HuH-7.5 (cell line): ENCODE measurements at places on chromosomes 2 and 18.

DNA sequence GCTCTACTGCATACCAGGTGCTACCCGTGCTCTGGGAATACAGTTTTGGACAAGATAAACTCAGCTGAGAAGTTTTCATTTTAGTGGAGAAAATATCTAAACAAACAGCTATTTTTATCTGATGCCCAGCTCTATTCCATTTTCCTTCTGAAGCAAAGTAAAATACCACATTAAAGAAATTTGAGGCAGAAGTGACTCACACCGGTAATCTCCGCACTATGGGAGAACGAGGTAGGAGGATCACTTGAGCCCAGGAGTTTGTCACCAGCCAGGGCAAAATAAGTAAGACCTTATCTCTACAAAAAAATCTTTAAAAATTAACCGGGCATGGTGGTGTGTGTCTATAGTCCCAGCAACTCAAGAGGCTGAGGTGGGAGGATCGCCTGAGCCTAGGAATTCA is 416.2 kb upstream of the LYPD1 start:
- no peak for DNase-seq

- no peak for DNase-seq
Observed at GRCh38 chr2:236512267-236512666, 57.4 kb upstream of the ACKR3 start.

DNA sequence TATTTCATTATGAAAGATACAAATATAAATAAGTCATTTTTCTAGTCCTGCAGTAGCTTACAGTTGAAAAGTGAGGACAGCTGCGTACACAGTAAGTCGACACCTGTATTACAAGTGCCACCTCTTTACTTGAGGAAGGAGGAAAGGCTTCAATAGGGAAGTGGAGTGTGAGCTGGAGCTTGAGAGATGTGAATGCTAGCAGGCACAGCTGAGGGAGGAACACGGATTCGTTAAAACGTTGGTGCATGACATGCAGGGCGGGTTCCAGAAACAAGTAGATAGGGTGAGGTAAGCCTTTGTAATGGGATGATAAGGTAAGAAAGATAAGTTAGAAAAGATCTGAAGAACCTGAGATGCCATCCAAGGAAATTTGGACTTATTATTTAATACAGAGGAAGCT is 98.1 kb upstream of the CSRNP3 start:
- DNase-seq = no peak

GRCh38 chr2:18924386-18924785 is 335.0 kb upstream of the NT5C1B start:
- DNase-seq = no peak

DNA sequence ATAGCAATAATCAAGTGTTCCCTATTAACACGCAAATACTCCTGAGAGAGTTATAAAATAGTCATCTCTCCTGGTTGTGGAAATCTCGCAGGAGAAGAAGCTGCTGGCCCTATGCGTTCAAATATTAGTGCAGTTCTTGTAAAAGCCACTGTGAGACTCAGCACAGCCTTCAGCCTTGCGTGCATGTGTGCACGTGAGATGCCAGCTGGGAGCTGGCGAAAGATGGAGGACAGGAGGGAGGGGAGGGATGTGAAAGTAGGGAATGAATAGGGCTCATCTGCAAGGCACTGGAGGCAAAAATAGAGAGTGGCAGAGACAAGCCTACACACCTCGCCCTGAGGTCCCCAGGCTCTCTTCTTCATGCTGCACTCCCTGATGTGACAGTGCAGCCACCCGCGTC is 126.5 kb downstream of the INO80D start:
- DNase-seq = no peak

- no peak for DNase-seq
Observed at GRCh38 chr2:72988726-72989273, 71.5 kb downstream of the EMX1 start.

DNA sequence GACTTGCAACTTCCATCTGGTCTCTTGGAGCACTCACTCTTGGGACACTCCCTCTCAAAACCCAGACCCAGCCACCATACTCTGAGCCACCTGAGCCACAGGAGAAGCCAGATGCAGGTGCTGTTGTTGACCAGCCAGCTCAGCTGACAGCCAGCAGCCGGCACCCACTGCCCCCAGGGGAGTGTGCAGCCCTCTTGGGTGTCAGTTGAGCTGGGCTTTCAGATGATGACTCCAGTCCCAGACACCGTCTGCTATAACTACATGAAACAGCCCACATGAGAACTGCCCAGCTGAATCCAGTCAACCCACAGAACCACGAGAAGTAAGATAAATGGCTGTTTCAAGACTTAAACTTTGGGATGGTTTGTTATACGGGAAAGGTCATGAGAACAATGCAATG is 10.7 kb upstream of the IGFBP2 start:
- no peak for DNase-seq

GRCh38 chr2:133773854-133774653 is 205.8 kb upstream of the NCKAP5 start:
- DNase-seq = no peak

GRCh38 chr2:73987109-73987947 is 2.6 kb downstream of the TET3 start:
- no peak for DNase-seq

DNA sequence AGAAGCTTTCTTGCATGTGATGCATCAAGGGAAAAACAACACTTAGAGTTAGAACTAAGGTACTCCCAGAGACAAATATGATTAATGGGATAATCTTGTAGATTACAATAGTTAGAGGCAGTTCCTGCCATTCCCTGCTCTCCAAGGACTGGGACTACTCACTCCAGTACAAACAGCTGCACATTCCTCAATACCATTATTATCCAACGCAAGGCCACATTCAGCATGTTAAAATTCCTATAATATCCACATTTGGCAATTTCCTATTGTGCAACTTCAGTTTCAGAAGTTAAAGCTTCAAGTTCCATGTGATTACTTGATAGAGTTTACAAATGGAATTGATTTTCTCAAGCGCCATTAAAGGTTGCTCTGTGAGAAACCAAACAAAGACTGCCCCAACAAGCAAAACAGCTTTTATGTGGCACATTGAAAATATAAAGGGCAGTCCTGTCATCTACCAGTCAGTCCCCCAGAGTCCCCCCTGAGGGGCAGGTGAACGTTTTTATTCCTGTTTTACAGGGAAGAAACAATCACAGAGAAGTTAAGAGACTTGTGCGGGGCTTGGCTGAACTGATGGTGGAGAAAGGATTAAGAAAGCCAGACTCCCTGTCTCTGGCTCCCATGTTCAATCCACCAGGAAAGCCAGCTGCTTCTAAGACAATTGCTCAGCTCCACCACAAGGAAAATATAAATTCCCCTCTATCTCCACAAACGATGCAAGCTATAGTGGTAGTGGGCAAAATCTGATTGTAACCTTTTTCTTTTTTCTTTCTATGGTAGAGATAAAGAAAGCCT is 72.6 kb downstream of the TXNL1 start:
- peak; percentile 17 for DNase-seq

DNA sequence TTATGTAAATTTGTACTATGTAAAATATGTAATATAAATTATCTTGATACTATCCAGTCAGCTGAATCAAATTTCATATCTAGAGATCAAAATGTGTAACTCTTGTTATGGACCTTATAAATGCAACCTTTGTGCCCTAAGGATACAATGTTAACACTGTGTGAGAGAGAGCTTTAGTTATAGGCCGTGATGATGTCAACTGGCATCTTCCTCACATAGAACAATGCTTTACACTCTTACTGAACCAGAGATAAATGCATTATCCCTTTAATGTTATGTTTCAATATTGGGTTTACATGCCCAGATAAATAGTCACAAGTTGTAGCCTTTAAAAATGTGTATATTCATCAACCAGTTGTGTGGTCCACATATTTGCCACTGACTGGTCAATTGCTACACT is 115.1 kb downstream of the KCNJ3 start:
- no peak for DNase-seq

GRCh38 chr2:112110966-112111365 is 27.2 kb upstream of the FBLN7 start:
- no peak for DNase-seq

- no peak for DNase-seq
Observed at GRCh38 chr2:201233812-201234662, 26.3 kb upstream of the CASP8 start.

DNA sequence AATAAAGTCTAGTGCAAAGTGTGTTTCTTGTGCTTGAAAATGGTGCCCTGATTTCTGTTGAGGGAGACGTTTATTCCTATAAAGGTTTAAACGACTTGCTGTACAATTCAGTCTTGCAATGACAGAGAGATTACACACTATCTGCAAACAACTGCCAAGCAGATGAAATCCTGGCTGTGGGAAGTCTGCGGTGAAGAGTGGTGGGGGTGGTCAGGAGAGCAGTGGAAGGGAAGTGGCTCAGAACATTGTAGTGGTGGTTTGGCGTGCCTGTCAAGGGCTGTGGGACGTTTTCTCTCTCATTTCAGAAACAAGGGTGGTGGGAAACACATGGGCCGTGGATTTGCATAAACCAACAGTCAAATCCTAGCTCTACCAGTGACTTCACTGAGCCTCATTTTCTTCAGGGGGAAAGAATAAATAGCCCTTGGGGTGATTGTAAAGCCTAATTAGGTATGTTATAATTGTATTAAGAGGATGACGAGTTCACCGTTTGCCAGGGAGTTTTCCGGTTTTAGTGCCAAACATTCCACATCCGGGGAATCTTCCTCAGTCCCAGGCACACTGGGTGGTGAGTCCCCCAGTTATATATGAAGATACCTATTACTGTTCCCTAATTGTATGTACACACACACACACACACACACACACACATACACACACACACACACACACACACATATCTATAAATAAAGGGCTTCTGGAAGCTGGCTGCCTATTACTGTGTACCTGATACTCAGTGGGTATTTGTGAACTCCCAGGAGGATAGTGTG is 115.0 kb downstream of the SPTBN1 start:
- DNase-seq = no peak

- DNase-seq = no peak
Observed at GRCh38 chr2:75068546-75068945, 110.1 kb downstream of the POLE4 start.

- DNase-seq = no peak
Observed at GRCh38 chr2:223451-223850, 40.4 kb downstream of the SH3YL1 start.

DNA sequence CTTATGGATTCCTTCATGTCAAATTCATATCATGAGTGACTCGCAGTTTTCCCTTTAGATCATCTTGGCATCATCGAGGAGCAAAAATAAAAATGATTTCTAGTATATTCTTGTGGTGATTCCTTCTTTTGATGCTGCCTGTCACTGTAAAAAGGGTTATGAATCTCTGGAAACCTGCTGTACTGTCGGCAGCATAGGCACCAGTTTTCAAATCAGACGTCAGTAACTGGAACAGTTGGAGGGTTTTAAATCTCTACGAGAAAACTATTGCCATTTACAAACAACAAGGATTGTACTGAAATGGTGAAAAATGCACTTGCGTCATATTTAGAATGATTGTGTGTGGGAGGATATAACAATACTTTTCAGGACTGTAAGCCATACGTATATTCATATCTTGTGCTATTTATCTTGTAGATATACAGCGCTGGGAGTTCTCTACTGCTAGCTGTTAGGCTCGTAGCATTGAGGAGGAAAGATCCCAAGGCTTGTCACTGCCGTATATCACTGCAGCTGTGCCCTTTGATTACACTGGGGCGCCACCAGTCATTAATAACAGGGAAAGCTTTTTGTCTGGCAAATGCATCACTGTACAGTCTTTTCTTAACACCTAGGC is 320.7 kb downstream of the MTX2 start:
- DNase-seq = no peak

DNA sequence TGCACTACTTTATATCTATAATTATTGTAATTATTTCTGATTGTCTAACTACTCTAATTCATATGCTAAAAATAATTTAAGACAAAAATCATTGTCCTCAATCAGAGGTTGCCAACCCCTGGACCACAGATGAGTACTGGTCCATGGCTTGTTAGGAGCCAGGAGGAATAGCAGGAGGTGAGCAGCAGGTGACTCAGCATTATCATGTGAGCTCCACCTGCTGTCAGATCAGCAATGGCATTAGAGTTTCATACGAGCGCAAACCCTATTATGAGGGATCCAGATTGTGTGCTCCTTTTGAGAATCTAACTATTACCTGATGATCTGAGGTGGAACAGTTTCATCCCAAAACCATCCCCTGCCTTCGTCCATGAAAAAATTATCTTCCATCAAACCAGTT is 1434.4 kb downstream of the LRP1B start:
- DNase-seq = no peak

- DNase-seq = no peak
Observed at GRCh38 chr18:74163019-74163660, 14.8 kb downstream of the TIMM21 start.

- DNase-seq = no peak
Observed at GRCh38 chr2:71892423-71892730, 255.3 kb downstream of the CYP26B1 start.

- DNase-seq = no peak
Observed at GRCh38 chr2:126639276-126639675, 16.7 kb upstream of the GYPC start.

DNA sequence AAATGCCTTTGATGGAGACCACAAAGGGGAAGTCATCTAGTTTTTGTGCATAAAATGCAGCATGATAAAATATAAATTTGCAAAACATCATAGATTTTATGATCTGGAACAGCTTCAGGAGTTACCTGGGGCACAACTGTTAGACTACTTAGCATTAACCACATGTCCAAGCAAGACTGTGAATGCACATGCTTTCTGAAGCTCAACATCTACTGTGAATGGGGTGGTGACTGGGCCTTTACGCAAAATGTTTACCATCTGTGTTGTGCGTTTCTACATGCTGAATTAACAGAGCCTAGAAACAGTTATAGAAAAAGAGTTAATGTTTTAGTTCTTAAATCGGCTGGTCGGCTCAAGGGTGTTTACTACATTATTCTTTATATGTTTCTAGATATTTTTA is 45.5 kb downstream of the KCTD1 start:
- no peak for DNase-seq

GRCh38 chr2:232260075-232260474 is 118.5 kb upstream of the ALPP start:
- DNase-seq = no peak

GRCh38 chr18:11807233-11807632 is 44.0 kb upstream of the CHMP1B start:
- no peak for DNase-seq

DNA sequence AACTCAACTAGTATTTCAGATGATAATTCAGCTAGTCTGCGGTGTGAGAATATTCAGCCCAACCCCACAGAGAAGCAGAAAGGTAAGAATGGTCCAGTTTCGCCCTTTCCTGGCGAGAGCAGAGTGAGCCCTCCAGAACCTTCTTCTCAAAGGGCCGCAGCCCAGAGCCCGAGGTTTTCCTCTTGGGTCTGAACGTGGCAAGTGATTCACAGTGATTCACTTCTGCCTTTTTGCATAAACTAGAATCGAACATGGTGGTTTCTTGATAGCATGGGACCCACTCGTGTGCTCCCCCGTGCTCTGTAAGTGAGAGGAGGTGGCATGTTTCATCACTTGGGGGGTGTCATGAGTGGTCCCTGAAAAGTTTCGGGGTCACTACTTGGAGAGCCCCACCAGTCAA is 24.2 kb downstream of the TRAF3IP1 start:
- DNase-seq = no peak

DNA sequence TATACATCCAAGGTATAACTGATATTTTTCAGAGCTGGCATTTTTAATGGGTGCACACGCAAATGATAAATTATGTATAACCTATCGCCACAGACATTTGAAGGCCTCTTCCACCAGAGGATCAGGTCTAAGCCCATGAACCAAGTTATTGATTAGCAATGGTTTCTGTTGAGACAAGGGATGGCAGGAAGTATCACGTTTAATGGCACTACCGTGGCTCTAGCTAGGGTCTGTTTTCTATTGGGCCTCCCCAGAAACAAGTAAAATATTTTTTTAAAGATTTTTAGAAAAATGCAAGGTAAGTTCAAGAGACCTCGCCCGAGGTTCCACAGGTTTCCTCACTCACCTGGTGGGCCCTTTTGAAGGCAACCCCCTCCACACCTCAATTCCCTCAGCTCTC is 667 bp downstream of the GFPT1 start:
- peak; percentile 35 for DNase-seq
